ENCODE measurements at places on chromosomes 16 and 17.
A peak's percentile ranks its signal among the peaks of the same experiment; 100 is the strongest.

DNA sequence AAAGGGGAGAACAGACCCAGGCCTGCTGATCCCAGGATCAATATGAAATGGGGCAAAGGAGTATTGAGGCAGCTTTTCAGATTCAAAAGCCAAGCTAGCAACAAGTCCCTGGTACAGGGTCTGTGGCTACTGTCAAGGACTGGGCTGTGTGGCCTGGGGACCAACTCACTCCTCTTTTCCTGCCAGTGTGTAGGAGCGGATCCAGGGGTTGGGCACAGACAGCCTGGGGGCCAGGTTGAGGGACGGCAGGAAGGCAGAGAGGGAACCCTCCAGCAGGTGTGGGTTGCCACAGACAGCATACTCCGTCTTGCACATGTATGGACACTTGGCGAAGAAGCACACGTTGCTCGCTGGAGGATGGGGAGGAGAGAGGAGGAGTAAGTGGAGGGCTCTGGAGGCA, 29.6 kb downstream of the PRKAR1A start:
- no peak for DNase-seq

DNA sequence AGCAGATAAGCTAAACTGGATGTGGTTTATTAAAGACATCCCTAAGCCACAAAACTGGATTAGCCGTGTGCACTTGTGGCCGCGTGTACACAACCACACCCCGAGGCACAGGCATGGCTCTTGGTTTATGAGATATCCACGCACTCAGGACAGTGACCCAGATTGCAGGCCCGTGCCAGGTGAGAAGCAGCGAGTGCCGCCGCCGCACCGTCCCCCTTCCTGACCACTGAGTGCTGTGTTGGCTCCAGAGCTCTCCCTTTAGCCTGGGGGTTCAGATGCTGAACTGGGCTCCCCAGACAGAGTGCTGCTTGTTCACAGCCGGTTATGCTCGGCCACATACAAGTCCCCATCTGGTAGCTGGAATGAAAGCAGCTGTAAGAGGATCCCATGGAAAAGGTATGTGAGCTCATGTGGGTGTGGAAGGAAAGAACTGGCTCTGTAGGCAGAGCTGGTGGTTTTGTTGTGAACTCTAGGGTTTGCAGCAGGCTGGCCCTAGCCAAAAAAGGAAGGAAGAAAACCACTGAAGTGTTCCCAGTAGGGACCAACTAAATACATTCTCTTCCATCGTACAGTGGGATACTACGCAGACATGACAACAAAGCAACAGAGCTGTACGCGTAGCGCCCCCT, 29.5 kb downstream of the KNOP1 start:
- no peak for DNase-seq

DNA sequence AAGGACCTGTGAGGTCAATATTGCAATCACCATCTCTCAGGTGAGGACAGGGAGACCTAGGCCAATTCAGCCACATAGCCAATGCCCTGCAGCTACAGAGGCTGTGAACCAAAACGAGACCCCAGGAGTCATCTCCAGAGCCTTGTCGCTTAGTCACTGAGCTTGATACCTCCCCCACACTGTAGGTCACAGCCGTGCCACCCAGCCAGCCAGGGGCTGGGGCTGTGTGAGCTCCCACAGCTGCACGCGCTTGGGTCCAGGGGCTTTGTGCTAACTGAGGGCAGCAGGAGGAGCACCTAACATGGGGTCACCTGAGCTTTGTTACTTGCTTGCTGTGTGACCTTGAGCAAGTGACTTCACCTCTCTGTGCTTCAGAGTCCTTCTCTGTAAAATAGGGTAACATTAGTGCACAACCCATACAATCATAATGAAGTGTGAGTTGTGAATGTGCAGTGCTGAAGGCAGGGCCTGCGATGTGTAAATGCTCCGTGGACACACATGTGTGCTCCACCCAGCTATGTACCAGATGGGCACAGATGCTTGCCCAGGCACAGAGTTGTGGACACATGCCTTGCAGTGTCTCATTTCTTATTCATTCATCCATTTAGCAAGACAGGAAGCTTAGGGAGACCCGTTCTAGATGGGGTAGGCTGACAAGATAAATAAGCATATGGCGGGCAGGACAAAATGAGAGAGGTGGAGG, 25.9 kb downstream of the SBK1 start:
- DNase-seq = no peak

GRCh38 chr17:8324923-8325322, 14.7 kb upstream of the ODF4 start:
- no peak for DNase-seq

DNA sequence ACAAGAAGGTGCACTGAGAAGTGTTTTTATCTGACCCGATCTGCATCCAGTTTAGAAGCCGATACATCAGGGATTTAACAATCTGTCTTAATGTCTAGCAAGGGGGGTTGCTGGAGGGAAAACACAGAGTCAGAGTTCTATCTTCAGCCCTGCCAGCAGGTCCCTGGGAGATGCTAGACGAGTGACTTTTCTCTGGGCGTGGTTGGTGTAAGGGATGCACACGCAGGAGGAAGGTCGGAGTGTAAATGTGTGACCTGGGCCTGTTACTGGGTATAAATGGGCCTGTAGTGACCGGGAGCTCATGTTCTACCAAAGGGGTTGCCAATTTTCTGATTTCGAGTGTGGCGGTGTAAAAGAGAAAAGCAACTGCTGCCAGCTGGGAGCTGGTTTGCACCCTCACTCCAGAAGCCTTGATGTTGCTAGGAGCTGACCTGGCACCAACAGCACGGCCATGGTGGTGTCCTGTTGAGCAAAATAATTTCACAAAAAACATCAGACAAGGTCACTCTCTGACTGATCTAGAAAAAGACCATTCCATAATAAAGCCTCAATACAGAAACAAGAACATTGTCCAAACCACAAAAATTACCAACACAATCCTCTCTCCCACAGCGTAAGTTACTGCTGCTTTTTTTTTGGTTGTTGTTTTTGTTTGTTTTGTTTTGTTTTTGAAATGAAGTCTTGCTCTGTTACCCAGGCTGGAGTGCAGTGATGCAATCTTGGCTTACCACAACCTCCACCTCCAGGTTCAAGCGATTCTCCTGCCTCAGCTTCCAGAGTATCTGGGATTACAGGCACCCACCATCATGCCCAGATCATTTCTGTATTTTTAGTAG, 1.3 kb upstream of the KCTD13 start:
- DNase-seq = no peak

DNA sequence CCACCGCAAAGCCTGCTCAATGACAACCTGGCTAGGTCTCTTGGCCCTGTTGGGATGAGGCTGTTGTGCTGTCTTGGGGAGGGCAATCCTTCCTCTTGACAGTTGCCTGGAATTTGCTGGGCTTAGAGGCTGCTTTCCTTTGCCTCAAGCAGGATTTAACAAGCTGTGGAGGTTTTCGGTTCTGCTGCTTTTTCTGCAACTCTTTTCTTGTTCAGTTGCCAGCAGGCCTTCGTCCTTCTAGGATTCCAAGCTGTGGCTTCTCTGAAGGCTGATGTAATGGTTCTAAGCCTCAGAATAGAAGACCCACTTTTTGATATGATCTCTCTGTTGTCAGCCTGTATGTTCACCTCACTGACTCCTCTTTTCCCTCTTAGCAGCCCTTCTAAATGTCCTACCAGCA, 149.5 kb upstream of the HS3ST4 start:
- no peak for DNase-seq

DNA sequence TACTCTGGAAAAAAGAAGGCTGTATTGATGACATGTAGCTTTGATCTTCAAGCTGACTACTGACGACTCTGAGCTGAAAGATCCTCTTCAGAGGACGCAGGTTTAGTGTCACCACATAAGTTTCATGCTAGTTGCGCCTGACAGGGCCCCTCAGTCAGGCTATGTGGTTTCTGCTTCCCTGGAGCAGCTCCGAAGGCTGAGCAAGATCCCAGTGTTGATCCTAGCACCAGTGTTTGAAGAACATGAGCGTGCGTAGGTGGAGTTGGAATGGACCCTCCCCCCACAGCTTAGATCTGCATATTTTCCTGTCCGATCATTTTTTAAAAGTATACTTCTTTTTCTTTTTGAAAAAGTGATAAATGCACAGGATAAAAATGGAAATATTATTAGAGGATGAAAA, 17.3 kb downstream of the BANP start:
- no peak for DNase-seq

DNA sequence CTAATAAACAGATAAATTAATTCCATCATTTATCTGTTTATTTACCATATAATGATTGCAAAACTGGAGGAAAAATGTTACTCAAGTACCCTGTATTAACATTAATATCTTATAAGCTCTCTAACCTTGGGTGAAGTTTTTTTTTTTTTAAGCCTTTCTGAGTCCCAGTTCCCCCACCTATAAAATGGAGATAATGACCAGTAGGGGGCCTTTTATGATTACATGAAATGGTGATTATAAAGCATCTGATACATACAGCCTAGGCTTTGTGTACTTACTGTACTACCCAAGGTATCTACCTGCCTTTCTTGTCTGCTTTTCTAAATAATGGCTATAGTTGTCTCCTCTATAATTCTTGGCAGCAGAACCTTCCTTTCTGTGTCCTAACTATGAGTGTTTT, 22.6 kb downstream of the LRRC36 start:
- peak; percentile 48 for DNase-seq

- no peak for DNase-seq
These were observed 59.2 kb upstream of the LYRM9 start for GRCh38 chr17:27952366-27952765.

GRCh38 chr16:77250400-77250799, 51.2 kb downstream of the SYCE1L start:
- no peak for DNase-seq

DNA sequence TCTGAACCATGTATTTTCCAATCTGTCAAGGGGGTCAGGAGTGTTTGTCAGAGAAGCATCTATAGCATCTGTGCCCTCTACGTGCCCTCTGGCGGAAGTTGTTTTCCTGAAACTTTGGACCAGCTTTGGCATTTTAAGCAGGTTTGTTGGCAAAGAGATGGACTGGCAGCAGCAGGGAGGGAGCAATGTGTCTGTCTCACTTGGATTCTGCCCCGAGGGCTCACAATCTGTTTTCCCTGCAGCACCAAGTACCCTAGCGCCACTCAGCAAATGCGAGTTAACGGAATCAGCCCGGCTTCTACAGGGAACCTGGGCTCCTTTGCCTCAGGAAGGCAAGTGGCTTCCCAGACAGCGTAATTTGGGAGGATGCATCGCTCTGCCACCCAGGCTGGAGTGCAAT, 17.4 kb downstream of the DUSP14 start:
- no peak for DNase-seq

DNA sequence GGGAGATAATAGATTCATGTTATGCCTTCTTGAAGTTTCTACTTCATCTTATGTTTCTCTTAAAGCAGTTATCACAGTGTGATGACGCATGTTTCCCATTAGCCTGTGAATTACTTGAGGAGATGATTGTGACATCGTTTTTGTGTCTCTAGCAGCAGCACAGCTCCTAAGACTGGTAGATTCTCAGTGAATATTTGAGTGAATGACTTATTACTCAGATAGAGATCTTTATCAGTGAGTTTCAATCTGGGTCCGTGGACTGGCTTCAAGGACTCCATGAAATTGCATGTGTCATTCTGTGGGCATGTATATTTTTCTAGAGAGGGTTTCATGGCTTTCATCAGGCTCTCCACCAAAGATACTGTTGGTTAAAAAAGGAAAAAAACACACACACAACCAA, 29.9 kb downstream of the YPEL2 start:
- DNase-seq = no peak

- DNase-seq = peak; percentile 79
These were observed 64.1 kb downstream of the PLD6 start for GRCh38 chr17:17141860-17142552.

DNA sequence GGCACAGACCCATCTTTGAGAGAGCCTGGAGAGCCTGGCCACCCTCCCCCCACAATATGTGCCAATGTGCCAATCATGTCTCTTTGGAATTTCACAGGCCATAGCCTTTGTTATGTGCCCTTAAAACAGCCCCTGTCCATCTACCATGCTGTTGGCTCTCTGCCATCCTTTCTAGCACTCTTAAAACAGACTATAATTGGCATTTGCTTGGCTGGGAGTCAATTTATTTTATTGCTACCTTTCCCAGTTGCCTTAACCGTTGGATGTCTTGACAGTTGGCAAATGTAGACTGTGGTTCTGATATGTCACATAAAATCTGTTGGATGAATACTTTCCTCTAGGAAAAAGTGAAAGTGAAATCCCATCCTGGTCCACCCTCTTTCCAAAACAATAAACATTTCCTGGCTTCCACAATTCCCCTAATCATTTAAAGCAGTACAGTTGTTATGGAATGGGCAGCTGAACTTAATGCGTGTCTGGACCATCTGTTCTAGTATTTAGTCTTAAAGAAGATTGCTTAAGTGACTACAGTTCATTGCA, 394.0 kb downstream of the KCNJ2 start:
- no peak for DNase-seq

- DNase-seq = no peak
These were observed 47.4 kb upstream of the CDYL2 start for GRCh38 chr16:80851831-80852230.

- DNase-seq = no peak
These were observed 9.9 kb upstream of the WFIKKN1 start for GRCh38 chr16:620700-621525.

DNA sequence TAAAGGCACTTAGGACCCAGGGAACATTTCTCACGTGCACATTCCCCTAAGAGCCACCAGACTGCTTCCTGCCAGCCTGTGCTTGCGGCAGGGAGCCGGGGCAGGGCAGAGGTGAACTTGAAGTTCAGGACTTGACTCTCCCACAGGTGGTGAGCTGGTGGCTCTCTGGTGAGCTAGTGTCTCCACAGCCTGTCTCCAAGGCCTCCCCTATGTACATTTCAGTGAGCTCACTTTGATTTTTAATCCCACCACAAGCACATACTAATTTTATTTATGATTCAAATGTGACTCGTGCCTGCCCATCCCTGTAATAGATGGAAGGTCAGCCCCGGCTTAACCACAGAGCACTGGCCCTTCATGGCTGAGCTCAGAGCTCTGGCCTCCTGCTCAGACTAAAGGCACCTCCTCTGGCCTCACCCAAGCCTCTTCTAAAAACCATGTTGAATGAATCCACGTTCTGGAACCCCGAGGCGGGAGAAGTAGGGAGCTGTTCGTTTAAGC, 9.2 kb downstream of the SNN start:
- DNase-seq = no peak

GRCh38 chr17:55414983-55415382, 6.7 kb downstream of the MMD start:
- no peak for DNase-seq
